ENCODE measurements at places on chromosomes 1 and 21.

- DNase-seq: peak; percentile 32
Observed at GRCh38 chr1:154157520-154158306, 2.8 kb upstream of the NUP210L start.

GRCh38 chr1:175272361-175272760 lies 79.8 kb upstream of the KIAA0040 start:
- no peak for DNase-seq

DNA sequence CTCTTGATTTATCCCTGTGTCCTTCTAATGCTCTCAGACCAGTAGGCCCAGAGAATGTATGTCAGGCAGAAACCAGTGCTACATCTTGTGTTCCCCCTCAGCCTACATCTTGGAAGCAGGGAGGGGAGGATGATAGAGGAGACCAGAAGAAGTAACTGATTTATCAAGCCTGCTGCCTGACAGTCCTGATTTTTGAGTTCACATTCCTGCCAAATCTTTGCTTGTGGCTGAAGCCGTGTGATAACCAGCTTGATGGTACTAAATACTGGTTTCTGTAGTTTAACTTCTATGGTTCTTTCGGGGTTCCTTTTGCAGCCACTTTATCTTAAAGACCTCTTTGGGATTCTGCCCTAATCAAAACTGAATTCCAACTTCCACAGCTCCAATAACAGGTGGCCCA lies 59.7 kb upstream of the WDR26 start:
- DNase-seq: no peak

DNA sequence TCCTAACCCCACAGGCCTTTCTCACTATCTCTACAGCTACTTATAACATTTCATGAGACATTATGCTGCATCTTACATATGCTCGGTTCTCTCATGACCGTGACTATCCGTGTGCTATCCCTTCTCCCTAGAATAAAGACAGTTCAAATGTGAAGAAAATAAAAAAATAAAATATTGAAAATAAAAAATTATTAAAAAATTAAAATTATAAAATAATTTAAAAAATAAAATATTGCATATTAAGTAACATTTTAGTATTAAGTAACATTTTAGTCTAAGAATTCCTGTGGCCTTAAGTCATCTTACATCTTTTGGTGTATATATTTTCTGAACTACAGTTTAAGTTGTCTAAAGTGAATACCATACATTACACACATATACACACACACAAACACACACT lies 415.5 kb downstream of the DPYD start:
- DNase-seq: no peak

- DNase-seq: no peak
Observed at GRCh38 chr1:40593449-40594186, 62.2 kb downstream of the ZNF684 start.

- DNase-seq: no peak
Observed at GRCh38 chr1:206430031-206430983, 40.0 kb upstream of the IKBKE start.

DNA sequence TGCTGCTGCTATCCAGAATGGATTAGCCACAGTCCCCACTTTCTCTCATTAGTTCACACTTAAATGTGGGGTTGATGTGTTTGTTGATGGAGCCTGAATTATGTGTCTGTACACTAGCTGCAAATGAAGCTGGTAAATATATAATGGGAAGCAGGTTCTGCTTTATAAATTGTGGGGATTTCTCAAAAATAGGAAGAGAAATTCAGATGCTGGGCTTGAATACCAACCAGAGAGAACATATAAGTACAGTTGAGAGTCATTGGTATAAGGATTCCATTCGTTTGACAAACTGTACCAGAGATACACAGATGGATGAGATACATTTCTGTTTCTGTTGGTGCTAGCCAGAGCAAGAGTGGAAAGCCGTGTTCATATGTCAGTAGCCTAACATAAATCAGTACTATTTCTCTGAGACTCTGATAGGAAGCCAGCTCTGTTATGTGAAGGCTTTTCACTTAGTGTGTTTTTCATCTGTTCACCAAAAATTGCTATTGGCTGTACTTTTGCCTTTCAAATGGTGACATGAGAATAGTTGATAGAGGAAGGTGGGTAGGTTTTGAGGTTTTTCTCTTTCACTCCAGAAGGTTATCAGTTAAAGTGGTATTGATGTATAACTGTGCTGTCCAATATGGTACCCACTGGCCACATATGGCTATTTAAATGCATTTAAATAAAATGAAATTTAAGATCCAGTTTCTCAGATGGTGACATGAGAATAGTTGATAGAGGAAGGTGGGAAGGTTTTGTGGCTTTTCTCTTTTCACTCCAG lies 15.6 kb downstream of the SMG7 start:
- DNase-seq: no peak

- no peak for DNase-seq
Observed at GRCh38 chr1:30268923-30269666, 454.3 kb downstream of the MATN1 start.

GRCh38 chr1:212433577-212434462 lies 1.1 kb downstream of the NENF start:
- DNase-seq: no peak

DNA sequence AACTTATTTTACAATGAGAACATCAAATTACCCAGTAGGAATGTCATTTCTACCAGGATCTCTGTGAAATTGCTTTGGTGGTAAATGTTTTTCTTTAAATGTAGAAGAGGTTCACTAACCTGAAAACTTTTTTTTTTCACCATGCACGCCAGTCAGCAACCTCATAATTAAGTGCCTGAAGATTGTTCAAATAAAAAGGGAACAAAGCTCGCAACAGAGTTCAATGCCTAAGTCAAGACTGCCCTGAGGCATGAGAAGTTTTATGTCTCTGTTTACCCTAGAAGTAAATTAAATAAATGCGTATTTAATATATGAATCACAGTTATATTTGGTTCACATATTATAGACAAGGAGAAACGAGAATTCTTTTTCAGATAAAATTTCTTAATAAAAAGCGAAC lies 13.8 kb upstream of the SYDE2 start:
- no peak for DNase-seq

- DNase-seq: no peak
Observed at GRCh38 chr1:71796006-71796405, 486.3 kb downstream of the NEGR1 start.

DNA sequence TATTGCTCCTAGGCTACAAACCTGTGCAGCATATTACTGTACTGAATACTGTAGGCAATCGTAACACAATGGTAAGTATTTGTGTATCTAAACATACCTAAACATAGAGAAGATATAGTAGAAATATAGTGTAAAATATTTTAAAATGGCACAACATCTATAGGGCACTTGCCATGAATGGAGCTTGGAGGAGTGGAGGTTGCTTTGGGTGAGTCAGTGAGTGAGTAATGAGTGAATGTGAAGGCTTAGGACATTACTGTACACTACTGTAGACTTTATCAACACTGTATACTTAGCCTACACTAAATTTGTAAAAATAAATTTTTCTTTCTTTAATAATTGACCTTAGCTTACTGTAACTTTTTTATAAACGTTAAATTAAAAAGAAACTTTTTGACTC lies 7.9 kb downstream of the LEFTY2 start:
- no peak for DNase-seq

DNA sequence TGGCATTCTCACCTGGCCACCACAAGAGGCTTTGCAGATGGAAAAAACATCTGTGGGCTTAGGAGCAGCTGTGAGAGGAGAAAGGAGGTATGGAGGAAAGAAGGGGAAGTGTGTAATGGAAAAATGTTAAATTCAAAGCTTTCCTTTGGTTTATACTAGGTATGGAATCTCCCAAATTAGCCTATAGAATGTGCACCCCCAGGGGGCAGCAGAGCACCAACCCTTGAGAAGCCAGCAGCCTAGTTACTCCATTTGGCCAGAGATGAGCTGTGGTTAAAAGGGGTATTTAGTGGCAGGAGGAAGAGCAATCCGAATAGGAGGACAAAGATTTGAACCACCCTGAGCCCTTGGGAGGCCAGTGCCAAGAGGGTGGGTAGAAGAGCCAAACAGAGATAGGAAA lies 97.5 kb upstream of the CTTNBP2NL start:
- DNase-seq: no peak

DNA sequence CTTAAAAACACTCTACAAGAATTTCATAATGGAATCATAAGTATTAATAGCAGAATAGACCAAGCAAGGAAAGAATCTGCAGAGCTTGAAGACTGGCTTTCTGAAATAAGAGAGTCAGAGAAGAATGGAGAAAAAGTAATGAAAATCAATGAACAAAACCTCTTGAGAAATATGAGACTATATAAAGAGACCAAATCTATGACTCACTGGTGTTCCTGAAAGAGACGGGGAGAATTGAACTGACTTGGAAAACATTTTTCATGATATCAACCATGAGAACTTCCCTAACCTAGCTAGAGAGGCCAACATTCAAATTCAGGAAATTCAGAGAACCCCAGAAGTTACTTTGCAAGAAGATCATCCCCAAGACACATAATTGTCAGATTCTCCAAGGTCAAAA lies 85.6 kb downstream of the GDAP2 start:
- no peak for DNase-seq

- no peak for DNase-seq
Observed at GRCh38 chr1:31354283-31354682, 18.6 kb downstream of the FABP3 start.

DNA sequence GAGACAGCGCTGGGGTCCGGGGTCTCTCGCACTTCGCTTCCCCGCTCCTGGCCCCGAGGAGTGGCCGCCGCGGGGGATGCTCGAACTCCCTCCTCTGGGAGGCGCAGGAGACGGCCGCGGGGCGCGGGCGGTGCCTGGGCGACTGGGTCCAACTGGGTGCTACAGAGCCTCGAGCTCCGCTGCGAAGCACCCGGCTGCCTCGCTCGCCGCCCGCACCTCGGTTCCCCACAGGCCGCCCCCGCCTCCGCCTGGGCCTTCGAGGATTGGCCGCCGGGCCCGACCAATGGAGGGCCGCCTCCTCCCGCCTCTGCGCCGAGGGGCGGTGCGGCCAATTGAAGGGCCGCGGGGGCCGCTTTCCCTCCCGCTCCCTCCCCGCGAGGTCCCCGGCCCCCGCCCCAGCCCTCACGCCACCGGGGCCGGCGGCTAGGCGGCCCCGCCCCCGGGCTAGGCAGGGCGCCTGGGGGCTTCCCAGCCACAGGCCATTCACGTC lies at the start of gene CNN3:
CNN3 (minus strand) TSS at position 196 of the 490 bp plus-strand sequence. CDS start 216 bp downstream, outside the sequence.
- peak; percentile 71 for DNase-seq

- DNase-seq: no peak
Observed at GRCh38 chr1:12014141-12014991, 4.9 kb upstream of the MIIP start.

GRCh38 chr1:30733493-30733892 lies 10.1 kb upstream of the MATN1 start:
- DNase-seq: no peak

DNA sequence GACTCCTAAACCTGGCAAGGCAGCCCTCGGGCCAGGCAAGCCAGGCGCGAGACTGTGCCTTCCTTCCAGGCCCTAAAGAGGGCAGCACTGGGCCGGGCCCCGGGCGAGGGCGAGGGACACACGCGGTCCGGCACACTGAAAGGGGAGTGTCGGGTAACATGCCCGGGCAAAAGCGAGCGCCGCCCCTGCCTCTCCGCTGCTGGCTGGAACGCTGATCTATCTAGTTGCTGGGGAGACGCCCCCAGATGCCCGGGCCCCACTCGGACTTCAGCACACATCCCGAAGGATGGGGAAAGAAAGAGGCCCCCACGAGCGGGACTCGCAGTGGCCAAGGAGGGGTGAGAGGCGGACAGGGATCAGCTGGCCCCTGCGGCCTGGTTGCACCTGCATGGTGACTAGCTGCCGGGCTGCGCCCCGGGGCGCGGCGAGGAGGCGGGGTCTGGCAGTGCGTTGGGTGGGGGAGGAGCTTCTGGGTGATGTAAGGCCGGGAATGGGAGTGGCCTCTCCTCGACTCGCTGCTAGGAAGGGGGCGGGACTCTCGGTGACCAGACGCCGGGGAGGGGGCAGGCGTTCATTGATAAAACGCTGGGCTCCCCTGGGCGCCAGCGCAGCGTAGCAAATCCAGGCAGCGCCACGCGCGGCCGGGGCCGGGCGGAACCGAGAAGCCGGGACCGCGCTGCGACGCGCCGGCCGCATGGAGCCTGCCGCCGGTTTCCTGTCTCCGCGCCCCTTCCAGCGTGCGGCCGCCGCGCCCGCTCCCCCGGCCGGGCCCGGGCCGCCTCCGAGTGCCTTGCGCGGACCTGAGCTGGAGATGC lies at the start of gene PLK3:
PLK3 (plus strand) TSS at position 608 of the 815 bp plus-strand sequence; CDS start at position 695, 87 bp downstream.
- peak; percentile 95 for DNase-seq
